GM19239 (cell line): ENCODE measurements at places on chromosomes 11 and 22.

GRCh38 chr22:35587447-35587870 is 29.7 kb downstream of the MB start:
- no peak for DNase-seq

- no peak for DNase-seq
Measured at GRCh38 chr11:93663021-93663420, 1.5 kb downstream of the CEP295 start.

GRCh38 chr11:96149743-96150555 is 193.0 kb downstream of the MAML2 start:
- DNase-seq: no peak

DNA sequence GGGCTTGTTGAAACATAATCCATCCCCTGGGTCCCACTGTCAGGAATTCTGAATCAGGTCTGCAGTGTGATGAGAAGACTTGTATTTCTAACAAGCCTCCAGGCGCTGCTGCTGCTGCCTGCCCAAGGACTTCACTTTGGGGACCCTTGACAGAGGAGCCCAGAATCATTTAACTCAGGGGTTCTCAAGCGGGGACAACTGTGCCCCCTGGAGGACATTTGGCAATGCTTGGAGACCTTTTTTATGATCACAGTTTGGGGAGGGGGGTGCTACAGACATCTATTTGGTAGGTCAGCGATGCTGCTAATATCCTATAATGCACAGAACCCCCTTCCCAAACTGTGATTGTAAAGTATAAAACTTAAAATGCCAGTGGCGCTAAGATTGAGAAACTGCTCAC is 312.8 kb downstream of the OPCML start:
- DNase-seq: no peak

DNA sequence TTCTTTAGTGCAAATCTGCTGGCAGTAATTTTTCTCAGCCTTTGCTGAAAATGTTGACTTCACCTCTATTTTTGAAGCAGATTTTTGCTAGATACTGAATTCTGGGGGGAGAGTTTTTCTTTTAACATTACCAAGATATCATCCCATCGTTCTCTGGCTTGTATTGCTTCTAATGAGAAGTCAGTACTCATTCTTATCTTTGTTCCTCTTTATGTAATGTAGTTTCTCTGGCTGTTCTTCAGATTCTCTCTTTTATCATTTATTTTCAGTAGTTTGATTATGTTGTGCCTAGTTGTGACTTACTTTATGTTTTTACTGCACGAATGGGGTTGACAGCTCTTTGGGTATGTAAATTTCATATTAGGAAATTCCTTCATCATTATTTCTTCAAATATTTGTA is 318.7 kb upstream of the PITPNB start:
- no peak for DNase-seq

DNA sequence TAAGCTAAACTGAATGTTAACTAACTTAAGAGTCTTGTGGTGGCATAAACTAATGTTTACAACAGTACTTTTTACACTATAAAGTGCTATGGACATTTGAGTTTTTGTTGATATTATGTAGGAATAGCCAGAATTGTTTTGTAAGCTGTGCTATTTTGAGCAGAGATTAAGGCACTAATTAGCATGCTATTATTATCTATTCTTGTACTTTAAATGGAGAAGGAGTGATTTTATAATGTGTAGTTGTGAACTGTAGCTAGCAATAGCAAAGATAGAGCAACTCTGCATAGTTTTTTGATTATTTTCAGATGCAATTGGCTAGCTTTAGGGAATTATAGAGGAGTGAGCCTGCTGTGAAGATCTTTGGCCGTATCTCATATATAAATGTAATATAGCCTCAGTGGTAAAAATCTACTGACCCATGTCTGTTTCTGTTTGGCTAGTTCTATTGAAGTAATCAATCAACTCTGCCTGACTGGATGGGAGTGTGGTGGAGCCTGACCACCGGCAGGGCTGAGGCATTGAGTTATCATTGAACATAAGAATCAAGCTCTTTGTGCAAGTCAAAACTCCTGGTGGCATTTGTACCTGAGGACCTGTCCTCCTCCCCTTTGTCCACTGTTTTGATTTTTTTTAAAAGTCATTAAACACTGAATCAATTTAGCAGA is 34.3 kb downstream of the NCAM1 start:
- DNase-seq: no peak

GRCh38 chr11:45964911-45965389 is 42.5 kb downstream of the LARGE2 start:
- DNase-seq: peak; percentile 40

- no peak for DNase-seq
Measured at GRCh38 chr22:40585310-40585751, 51.2 kb downstream of the MRTFA start.

- no peak for DNase-seq
Measured at GRCh38 chr22:29907753-29908515, 25.0 kb downstream of the MTMR3 start.

DNA sequence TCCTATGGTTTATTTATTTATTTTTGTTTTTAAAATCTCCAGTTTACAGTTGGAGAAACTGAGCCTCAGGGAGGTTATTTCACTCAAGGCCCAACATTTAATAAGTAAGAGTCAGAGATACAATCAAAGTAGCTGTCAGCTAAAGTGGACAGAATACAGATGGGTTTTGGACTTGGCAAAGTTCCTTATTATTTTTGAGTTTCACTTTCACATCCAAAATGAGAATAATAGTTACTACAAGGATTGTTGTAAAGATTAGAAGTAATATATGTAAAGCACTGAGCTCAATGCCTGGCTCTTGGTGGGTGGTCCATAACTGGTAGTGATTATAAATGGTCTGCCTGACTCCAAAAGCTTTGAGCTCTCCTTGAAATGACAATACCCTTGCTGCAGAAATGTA is 87.5 kb upstream of the SESN3 start:
- no peak for DNase-seq

DNA sequence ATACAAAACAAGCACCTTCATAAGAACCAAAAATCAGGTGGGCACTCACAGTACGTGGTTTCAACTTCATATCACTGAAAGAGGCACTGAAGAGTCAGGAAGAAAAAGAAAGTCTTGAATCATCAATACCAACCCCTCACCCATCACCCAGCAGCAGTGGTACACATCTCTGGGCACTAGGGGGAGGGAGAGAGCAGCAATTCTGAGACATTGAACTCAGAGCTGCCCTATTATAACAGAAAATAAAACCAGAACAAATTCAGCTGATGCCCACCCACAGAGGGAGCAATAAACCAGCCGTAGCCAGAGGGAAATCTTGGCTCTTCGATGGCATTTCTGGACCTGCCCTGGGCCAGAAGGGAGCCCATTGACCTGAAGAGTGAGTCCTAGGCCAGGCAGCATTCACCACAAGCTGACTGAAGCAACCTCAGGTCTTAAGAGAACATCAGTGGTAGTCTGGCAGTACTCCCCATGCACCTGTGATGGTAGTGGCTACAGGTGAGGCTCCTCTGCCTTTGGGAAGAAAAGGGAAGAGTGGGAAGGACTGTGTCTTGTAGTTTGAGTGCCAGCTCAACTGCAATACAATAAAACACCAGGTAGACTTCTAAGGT is 42.2 kb upstream of the FAM181B start:
- DNase-seq: peak; percentile 38

DNA sequence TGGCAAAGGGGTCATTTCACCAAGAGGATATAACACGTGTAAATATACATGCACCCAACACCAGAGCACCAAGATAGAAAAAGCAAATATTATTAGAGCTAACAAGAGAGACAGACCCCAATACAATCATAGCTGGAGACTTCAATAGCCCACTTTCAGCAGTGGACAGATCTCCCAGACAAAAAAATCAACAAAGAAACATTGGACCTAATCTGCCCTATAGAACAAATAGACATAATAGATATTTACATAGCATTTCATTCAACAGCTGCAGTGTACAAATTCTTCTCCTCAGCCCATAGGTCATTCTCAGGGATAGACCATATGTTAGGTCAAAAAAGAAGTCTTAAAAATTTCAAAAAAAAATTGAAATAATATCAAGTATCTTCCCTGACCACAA is 312.8 kb downstream of the TTC28 start:
- DNase-seq: no peak

DNA sequence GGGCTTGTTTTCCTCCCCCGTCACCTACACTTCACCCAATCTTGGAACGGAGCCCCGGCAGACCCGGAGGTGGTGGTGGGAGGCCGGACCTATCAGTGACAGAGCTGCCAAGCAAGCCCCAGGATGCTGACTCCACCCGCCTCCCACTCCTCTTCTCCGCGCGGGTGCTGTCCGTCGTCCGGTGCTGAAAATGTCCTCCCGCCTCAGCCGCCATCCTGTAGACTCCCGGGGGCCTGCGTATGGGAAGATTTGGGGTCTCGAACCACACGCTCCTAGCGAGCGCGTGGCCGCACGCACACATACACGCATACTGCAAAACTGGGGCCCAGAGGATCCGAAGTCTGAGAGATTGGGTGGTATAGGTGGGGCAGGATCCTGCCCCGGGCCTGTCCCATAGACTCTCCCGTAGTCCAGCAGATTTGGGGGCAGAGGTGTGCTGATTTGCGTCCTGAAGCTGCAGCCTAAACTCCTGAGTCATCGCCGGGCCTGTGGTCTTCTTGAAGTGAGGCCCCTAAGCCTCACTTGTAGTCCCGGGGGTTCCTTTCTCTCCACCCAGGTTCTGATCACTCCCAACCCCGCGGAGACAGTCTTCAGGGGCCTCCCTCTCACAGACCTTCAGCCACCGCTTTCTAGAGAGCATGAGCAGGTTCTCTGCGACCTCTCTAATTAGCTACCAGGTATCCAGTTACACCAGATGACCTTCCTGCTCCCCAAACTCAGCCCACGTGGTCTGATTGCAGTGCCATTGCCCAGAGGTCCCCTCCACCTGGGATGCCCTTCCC is 796 bp upstream of the YIF1A start:
- DNase-seq: peak; percentile 96

DNA sequence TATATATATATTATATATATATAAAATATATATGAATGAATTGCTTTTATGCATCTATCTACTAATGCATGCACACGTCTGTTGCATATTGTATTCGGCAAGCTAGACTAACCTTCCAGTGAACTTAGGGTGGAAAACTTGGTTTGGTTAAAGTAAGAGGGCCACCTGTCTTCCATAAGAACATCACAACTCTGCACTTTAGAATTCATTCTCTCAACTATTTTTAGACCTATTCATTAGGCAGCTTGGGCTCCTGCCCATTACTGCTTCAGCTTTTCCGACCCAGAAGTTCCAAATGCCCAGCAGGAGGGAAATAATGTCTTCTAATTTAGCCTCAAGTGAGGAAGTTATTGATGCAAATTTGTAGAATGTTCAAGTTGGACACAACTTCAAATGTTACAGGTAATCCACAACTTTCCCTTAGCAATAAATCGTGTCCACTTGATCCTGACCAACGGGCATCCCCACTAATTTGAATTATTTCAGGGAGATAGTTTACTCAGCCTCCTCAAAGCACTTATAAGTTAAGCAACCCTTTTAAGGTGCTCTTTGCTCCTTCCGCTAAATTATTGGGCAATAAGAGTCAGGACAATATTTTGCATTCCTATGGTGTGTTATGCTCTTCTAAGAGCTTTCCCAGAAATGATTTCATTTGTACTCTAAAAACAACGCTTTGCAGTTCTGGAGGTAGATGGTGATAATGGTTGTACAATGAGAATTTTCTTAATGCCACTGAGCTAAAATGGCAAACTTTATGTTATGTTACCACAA is 132.3 kb downstream of the OPCML start:
- DNase-seq: no peak

GRCh38 chr11:110903830-110904229 is 191.6 kb upstream of the ARHGAP20 start:
- DNase-seq: no peak

DNA sequence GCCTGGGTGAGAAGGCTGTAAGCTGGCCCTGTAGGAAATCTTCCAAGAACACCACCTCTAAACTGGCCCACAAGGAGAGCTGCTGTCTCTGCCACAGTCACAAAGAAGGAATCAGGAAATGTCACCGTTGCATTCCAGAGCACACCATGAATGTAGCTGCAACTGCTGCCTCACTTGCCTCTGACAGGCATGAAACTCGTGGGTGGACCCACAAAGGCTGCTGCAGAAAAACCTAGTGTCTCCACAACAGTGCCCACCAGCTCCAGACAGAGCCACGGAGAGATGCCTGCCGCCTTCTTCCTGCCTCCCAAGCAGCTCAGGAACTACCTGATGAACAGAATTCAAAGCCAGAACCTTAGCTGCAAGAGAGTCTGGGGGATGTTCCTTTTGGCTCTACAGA is 10.5 kb downstream of the DNAJB13 start:
- DNase-seq: no peak

- no peak for DNase-seq
Measured at GRCh38 chr11:62012832-62013461, 45.5 kb upstream of the FTH1 start.

- DNase-seq: no peak
Measured at GRCh38 chr22:44765571-44766285, 13.4 kb downstream of the ARHGAP8 start.

GRCh38 chr11:46389450-46390330 is 1.9 kb downstream of the CHRM4 start:
- DNase-seq: peak; percentile 93

GRCh38 chr11:23509023-23509422 is 648.7 kb upstream of the CCDC179 start:
- no peak for DNase-seq

- DNase-seq: no peak
Measured at GRCh38 chr11:12420706-12421105, 43.3 kb downstream of the PARVA start.

DNA sequence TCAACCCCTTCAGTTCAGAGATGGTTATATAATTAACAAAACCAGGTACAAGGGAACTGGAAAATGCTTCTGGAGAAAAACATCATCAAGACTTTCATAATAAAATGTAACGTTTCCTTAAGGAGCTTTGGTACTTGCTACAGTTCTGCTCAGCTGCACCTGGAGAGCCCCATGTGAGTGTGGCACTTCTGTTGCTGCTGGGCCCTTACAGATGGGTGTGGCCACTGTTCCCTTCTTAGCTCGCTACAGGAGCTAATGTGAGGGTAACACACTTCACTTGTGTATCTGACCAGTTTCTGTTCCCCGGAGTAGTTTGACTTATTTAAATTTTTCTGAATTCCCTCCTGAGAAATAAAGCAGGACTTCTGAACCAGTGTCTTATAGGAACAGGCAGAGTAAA is 4.0 kb downstream of the POU2AF3 start:
- DNase-seq: no peak

- DNase-seq: no peak
Measured at GRCh38 chr11:128685402-128686020, 8.4 kb upstream of the FLI1 start.
